Caco-2 (cell line): ENCODE measurements at places on chromosomes 1 and 21. TPM values are rescaled to one million over a fixed set of nuclear protein-coding genes. Genes with fewer than 3 reads are reported as not detected.

CFHR2 gene
- total RNA-seq = not detected in 2 replicates

DNA sequence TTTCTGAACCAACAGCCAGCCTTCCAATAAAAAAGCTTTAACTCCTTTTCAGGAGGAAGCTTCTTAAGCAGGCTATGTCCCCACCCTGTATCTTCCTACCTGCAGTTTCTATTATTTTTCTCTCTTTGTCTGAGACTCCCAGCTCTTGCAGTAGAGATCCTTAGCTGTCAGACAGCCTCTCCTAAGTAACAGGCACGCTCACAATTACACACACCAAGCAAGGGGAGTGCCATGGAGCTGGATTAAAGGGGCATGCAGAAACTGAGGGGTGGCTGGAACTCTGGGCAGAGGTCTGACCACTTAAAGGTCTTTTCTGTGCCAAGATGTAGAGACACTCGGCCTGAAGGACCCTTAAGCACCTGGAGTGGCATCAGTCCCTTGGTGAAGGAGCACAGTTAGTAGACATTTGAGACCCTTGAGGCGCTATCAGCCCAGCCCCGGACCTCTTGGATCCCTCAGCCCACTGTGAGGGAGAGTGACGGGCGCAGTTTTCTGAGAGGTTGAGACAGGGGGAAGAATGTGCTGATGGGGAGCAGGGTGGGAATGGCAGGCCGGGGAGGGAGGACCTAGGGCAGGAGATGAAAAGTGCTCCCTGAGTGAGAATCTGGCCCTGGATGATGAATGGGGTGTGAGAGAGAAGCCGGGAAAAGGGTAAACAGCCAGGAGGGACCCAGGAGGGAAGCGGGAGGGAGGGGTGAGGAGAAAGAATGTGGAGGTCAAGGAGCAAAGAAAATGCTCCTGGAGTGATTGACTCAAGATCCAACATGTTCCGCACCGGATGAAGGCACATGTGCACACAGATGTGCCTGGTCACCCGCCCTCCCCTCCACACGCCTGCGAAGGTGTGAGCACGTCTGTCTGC lies 13.3 kb downstream of the PLXNA2 start:
- H3K27me3 ChIP-seq = no peaks in the 10 kb centered on the region
- peaks cover 11% of the 10 kb centered on the region; the same call in 1 of the 2 replicates for H3K4me1 ChIP-seq
- H3K27ac ChIP-seq = no peak overlapping the region
- no peaks in the 10 kb centered on the region for H3K36me3 ChIP-seq

DNA sequence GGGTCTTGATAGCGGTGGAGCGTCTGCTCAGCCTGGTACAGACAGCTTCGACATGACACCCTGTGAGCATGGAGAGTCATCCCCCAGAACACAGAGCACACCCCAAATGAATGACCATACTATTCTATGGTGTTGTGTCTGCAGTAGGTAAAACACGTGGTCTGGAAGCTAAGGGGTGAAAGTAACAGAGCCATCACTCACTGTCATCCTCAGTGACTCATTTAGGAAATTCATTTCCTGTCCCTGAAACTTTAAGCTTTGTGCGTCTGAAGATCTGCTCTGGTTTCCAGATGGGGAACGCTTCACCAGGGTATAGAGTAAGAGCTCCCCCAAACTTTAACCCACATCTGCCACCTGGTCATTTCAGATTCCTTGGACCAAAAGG lies 94.8 kb upstream of the DISP3 start:
- H3K27ac ChIP-seq = no peak overlapping the region
- no peak overlapping the region for H3K4me3 ChIP-seq
- no peak for DNase-seq
- H3K36me3 ChIP-seq = no peaks in the 10 kb centered on the region
- no peaks in the 10 kb centered on the region for H3K4me1 ChIP-seq

DNA sequence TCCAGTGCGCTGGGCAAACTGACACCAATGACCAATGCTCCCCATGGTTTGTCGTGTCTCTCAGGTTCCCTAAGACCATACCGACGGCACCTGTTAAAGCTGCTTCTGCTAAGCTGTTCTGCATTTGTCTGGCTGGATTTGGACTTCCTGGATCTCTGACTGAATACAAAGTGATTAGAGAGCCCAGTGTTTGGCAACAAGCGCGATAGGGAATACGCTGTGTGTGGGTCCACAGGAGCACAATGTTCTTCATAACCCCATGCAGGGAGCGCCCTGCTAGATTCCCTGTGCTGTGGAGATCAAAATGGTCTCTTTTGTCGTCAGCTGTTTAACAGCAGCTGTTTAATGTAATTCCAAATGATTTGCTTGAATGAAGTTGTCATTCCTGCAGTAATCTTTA lies 26.0 kb upstream of the ESRRG start:
- no peak overlapping the region for H3K27ac ChIP-seq
- no peaks in the 10 kb centered on the region for H3K4me1 ChIP-seq
- no peak overlapping the region for H3K4me3 ChIP-seq
- H3K36me3 ChIP-seq = no peaks in the 10 kb centered on the region
- no peak for DNase-seq

DNA sequence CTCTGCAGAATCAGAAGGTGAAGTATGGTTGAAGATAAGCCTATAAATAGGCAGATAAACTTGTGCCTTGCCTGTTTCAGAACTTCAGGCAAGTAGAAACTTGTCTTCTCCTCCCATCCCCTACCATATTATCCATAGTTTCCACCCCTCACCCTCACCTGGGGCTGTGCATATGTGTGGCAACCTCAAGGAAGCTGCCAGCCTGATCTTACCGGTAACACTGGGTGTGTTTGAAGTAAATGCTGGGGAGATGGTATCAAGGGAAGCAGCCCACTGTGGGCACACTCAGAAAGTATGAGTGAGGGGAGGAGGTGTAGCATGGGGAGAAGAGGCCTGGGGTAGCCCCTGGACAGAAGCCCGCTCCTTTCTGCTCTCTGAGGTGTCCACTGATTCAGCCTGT lies 14.5 kb downstream of the VANGL2 start:
- DNase-seq = no peak
- H3K4me3 ChIP-seq = no peak overlapping the region
- H3K27ac ChIP-seq = no peak overlapping the region
- H3K36me3 ChIP-seq = no peaks in the 10 kb centered on the region
- H3K27me3 ChIP-seq = no peaks in the 10 kb centered on the region

DNA sequence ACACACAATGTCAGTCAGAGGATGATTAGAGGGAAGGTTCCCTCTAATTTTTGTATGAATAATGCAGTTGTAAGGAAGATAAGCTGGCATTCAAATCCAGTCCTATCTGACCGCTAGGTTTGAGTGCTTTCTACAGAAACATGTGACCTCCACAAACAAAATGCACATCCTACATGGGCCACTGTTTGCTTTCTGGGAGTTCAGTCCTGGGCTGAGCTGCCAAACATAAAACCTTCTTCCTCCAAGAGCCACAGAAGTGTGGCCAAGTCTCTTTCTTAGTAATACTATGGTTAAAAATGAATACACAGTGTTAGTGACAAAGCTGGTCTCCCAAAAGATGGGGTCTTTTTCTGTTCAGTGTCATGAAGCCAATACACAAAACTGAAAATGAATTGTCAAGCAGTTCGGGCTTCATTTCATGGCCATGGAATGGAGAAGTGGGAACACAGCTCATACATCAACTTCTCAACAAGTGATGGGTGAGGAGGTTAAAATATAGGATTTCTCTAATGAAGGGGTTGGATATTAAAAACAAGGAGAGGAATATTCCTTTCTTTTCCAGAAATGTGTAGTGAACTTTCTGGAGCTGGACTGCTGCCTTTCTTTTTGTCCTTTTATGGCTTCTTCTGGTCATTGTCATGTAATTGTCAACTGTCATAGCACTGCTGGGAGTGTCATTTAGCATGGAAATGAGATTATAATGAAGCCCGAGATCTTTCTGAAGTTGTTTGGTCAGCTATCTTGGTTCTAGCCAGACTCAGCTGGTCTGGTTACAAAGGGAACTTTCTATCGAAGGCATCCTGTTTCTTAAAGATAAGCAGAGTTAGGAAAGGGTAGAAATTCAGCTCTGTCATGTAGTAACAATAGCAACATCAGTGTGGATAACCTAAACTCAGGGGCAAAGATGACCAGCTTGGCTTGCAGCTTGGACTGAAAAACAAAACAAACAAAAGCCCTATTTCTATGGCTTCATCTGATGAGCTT lies 135.1 kb downstream of the CHD1L start:
- H3K27me3 ChIP-seq = no peaks in the 10 kb centered on the region
- H3K27ac ChIP-seq = no peak overlapping the region
- DNase-seq = no peak
- no peaks in the 10 kb centered on the region for H3K4me1 ChIP-seq
- H3K4me3 ChIP-seq = no peak overlapping the region
